ENCODE measurements at places on chromosomes 11 and 22.

DNA sequence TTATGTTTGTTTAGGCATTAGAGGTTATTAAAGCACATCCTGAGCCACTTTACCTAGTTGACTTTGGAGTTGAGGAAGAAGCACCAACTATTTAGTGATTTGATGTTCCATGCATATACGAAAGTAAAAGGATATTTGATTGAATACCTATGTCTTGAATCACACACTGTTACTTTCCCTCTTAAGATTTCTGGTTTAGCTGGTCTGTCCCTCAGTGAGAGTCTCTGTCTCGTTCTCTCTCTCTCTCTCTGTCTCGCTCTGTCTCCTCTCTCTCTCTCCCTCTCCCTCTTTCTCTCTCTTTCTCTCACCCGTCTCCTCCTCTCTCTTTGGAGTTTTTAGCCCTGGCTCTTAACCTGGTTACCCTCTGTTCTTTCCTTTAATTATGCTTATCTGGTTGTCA, 11.0 kb downstream of the CTNND1 start:
- no peak for DNase-seq

GRCh38 chr11:66996609-66997273, 21.6 kb downstream of the C11orf86 start:
- no peak for DNase-seq

- no peak for DNase-seq
Observed at GRCh38 chr22:44390613-44390970, 77.8 kb upstream of the SHISAL1 start.

DNA sequence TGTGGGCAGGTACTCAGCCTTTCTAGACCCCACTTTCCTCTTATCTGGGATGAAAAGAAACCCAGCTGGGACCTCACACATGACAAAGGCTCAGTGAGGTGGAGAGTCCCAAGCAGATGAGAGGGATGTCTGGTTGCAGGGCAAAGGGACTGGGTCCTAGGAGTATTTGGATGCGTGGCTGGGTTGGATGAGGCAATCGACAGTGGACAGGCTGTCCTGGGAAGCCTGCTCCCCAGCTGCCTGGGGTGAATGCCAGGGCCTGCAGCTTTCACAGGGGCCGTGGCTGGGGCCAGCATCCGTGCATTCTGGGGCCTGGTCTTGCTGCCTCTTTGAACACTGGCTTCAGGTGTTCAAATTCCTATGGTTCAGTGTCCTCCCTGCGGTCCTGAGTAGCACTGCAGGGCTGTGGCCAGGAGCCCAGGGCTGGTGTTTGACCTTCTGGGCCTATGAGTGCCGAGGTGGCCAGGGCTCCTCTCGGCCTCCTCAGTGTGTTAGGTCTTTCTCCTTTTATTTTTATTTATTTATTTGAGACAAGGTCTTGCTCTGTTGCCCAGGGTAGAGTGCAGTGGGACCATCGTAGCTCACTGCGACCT, 65.3 kb downstream of the MCM5 start:
- no peak for DNase-seq

- no peak for DNase-seq
Observed at GRCh38 chr11:110774138-110775014, 62.1 kb upstream of the ARHGAP20 start.

DNA sequence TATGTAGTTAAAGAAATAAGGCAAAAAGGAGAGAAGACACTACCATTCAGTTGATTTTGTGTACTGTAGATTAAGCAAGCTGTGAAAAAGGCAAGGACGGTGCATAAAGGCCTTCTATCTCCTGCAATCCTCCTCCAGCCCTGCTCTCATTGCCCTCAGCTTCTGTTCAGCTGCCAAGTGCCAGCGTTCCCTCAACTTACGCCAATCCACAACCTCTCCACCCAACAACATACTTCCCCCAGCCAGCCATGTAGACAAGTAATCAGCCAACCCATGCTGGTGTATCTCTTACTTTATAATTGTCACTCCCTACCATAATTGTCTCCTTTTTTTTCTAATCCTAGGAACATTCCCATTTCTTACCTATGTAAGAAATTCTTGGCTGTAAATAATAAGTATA, 30.1 kb upstream of the ANO5 start:
- DNase-seq = no peak

GRCh38 chr11:126718276-126718675, 282.3 kb downstream of the KIRREL3 start:
- no peak for DNase-seq

- no peak for DNase-seq
Observed at GRCh38 chr11:128943428-128943976, 831 bp upstream of the TP53AIP1 start.

- no peak for DNase-seq
Observed at GRCh38 chr11:131534611-131535010, 164.2 kb downstream of the NTM start.

DNA sequence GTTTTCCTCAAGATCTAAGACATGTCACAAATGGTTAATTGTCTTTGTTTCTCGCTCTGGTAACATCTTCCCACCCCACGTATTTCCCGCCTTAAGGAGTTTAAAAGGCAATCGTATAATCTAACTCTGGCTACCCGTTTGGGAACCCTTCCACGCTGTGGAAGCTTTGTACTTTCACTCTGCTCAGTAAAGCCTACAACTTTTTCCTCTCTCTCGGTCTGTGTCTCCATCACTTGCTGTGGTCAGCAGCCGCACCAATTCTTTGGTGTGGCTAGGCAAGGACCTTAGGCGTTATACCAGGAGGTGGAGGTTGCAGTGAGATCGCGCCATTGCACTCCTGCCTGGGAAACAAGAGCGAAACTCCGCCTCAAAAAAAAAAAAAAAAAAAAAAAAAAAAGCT, 1430.1 kb downstream of the LRRC4C start:
- no peak for DNase-seq

DNA sequence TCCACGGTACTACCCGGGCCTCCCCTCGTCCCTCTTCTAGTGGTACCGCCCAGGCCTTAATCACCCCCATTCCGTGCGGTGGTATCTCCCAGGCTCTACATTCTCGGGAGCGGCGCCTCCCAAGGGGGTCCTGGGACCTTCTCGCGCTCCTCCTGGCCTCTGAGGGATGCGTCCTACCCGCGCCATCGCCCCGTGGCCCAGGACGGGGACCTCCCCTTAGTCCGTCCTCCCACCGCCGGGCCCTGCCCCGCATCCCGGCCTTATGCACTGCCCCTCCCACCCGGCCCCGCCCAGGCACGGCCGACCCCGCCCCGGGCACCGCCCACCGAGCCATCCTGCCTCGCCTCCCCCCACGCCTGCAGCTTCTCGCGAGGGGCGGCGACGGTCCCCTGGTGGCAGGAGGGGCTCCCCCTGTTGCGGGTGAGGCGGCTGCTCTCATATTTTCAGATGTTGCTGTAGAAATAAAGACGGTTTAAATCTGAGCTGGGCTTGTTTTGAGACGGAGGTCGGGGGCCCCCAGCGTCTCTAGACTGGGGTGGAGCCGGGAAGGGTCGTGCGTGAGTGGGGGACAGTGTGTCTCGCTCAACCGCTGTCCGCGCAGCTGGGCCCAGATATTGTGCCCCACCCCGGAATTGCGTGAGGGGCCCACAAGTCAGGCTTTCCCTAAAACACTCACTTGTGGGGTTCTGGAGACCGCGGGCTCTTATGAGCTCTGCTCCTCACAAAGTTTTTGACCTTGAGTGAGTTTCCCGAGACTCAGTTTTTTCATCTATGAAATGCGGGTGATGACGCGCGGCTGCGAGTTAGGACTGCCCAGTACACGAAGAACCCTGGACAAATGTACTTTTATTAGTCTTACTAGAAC, 828 bp upstream of the RAB1B start:
- DNase-seq = peak; percentile 88

- no peak for DNase-seq
Observed at GRCh38 chr11:82747471-82747870, 13.8 kb upstream of the FAM181B start.

GRCh38 chr22:38566726-38567504, 3.1 kb downstream of the DMC1 start:
- no peak for DNase-seq

GRCh38 chr11:3073029-3073435, 15.8 kb upstream of the CARS1 start:
- DNase-seq = no peak

GRCh38 chr22:20531404-20532201, 24.2 kb downstream of the MED15 start:
- no peak for DNase-seq

- no peak for DNase-seq
Observed at GRCh38 chr22:17492247-17492646, 71.1 kb upstream of the SLC25A18 start.

DNA sequence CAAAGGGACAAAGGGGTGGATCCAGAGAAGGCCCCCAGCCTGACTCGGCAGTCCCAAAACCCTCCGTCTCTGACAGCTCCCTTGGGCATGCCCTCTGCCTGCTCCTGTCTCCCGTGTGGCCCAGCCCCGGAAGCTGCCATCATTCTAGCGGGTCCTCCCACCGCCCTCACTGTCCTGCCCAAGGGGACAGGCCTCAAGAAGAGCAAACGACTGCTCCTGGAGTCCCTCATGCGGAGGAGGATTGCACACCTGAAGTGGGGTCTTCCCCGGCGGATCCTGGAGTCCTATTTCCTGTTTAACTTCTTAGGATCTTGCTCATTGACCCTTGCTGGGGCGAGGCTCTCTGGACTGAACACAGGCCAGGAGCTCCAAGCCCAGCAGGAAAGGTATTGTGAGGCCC, 2.6 kb upstream of the MEI1 start:
- DNase-seq = peak; percentile 18

DNA sequence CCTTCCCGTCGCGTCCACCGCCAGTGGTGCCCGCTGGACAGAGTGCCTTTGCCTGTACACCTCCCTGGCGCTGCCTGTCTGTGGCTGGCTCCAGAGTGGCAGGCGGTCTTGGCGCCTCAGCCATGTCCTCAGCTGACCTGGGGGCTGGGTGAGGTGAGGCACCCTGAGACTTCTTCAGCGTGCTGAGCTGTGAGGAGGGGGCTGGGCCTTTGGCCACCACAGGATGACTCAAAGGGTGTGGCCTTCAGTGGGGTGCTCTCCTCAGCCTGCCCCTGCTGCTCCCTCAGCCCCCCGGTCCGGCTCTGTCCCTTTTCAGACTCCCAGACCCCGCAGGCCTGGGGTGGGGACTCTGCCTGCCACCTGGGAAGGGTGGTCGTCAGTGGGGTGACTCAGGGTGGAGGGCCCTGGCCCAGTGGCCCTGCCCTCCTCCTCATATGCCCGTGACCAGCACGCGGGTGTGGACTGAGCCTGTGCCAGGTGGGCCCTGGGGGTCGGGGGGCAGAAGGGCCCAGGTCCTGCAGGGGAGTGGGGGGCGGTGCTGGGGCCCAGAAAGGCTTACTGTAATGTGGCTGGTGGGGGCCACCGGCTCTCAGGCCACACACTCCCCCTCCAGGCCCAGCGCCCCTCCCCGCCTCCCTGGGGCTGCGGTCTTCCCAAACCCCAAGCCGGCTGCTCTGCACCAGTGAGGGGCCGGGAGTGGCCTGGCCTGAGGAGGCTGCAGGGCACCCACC, 15.9 kb downstream of the CRELD2 start:
- DNase-seq = peak; percentile 44

DNA sequence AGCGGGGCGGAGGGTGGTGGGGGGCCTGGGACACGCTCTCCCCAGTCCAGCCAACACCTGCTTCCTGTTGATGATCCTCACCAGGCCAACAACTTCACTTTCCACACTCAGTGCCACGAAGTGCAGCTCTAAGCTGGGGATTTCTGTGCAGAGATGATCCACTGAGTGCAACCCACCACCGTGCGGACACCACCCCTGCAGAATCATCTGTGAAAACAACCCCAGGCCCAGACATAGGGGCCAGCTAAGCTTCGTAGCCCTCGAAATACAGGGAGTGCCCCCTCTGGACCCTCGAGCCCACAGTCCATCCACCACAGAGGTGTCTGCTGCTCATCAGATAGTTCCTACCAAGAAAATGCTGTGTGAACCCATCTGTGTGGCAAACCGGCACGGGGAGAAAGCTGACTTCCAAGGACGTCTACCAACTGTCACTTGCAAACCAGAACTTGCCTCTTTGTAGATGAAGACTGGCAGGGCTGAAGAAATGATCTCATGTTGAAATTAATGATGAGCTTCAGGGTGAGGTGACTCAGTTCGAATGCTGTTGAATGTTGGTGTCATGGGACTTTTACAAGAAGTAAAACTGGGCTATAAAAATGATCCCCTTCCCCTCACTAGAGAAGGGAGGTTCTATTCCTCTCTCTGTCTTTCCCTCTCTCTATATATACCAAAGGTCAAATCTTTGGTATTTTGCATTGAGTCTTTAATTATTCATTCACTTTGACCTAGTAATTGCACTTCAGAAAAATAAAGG, 73.4 kb downstream of the MYEOV start:
- no peak for DNase-seq

DNA sequence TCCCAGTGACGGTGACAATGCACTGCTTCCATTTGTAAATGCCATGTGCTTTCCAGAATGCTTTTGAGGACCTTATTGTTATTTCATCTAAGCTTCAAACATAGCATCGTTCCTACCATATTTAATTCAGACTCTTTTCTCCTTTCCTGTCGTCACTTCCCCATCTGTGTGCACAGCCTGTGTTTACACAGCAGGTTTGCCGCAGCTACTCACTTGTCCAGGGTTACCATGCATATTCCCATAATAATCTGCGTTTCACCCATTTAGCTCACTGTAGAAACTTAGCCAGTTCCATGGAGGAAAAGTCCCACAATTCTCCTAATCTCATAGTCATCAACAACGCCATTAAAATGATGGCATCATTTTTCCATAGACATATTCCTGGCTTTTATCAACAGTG, 48.0 kb downstream of the FLI1 start:
- no peak for DNase-seq

DNA sequence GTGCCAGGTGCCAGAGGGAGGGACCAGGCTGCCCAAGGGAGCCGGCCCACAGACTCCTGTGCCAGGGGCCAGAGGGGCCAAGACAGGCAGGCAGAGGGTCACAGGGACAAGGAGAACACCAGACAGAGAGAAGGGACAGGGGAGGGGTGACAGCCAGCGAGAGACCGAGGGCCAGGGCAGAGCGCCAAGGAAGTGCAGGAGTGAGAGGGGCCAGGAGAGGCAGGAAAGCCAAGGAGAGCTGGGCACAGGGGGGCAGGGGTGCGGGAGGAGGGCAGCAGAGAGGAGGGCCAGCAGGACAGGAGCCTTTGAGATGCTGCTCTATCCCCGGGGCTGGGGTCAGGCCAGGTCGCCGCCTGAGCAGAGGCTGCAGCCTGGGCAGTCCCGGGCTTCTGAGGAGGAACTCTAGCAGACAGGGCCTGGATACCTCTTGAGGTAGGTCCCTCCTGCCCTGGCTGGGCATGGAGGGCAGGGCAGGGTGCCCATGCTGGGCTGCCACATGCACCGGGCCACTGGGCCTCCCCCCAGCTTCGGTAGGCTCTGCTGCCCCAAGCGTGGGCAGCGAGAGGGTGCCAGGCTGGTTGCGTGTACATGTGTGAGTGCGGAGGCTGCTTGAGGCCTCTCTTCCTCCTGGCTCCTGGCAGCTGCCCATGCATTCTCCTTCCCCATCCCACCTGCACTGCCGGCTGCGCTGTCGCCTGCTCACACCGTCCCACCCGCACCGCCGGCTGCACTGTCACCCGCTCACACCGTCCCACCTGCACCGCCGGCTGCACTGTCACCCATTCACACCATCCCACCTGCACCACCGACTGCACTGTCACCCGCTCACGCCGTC, 12.2 kb downstream of the LSP1 start:
- DNase-seq = no peak

GRCh38 chr11:14898355-14898754, 6.3 kb upstream of the CYP2R1 start:
- no peak for DNase-seq

GRCh38 chr11:86257446-86257845, 12.9 kb downstream of the EED start:
- no peak for DNase-seq

- DNase-seq = no peak
Observed at GRCh38 chr11:62443390-62444235, 24.8 kb downstream of the SCGB1A1 start.

GRCh38 chr22:24433828-24434470, 6.5 kb downstream of the ADORA2A start:
- DNase-seq = no peak
